Daoy (cell line): ENCODE measurements at places on chromosomes 11 and 22. TPM values are rescaled to one million over a fixed set of nuclear protein-coding genes. Genes with fewer than 3 reads are reported as not detected.

RGL4 gene
- total RNA-seq = not detected in 2 replicates

DNA sequence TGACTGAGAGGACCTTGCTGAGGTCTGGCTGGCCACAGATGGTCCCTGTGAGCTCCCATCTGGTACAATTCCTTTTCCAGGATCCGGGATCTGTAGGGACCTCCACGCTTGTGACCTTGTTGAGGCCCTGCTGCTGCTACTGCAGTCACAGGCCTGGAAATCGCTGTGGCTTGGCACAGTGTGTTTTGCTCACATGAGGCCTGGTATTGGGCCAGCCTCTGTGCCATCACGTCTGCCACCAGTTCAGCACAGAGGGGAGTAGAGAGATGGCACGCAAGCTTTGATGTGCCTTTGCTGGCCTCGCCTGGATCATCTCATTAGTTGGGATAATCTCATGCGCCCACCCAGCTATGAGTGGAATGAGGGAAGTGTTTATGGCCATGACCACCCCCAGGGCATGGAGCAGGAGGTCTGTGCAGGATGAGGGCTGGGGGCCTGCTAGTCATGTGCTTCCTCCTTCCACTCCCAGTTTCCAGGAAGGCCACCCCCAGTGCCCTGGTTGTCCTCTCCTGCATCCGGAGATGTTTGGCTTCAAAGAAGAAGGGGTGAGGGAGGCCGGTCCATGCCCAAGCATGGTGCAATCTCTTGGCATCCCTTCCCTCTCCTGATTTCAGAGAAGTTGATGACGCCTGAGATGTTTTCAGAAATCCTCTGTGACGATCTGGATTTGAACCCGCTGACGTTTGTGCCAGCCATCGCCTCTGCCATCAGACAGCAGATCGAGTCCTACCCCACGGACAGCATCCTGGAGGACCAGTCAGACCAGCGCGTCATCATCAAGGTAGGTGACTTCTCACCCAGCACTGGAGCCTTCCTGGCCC is 22.4 kb downstream of the DERL3 start:
- DNase-seq = no peak

DNA sequence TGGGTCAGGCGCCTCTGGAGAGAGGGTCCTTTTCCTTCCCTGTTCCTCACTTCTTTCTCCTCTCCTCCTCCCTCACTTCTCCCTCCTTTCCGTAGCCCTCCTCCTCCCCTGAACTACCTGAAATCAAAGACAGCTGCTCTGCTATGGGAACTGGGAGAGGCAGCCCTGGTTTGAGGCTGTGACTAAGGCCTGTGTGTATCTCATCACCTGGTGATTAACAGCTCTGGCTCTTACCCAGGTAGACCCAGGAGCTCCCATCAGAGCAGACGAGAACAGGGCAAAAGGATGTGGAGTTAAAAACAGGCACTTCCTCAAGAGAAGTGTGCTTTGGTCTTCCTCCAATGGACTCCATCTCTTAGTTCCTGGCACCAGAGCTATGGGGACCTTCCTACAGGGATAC is 5.8 kb downstream of the ISX start:
- DNase-seq = no peak

GRCh38 chr11:94563176-94563847 is 3.9 kb upstream of the PIWIL4 start:
- peak; percentile 55 for DNase-seq

DNA sequence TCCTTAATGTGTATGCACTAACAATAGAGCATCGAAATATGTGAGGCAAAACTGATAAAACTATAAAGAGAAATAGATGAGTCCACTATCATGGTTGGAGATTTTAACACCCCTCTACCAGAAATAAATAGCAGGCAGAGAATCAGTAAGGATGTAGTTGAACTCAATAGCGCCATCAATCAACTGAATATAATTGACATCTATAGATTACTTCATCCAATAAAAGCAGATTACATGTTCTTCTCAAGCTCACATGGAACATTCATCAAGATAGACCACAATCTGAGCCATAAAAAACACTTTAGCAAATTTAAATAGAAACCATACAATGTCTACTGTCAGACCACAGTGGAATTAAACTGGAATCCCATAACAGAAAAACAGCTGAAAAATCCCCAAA is 46.9 kb upstream of the NUP160 start:
- no peak for DNase-seq
